ENCODE measurements at places on chromosomes 16 and 17. TPM values are rescaled to one million over a fixed set of nuclear protein-coding genes. Genes with fewer than 3 reads are reported as not detected.

GRCh38 chr17:67557052-67557845 lies 160.5 kb upstream of the NOL11 start:
- DNase-seq, result no peak

DNA sequence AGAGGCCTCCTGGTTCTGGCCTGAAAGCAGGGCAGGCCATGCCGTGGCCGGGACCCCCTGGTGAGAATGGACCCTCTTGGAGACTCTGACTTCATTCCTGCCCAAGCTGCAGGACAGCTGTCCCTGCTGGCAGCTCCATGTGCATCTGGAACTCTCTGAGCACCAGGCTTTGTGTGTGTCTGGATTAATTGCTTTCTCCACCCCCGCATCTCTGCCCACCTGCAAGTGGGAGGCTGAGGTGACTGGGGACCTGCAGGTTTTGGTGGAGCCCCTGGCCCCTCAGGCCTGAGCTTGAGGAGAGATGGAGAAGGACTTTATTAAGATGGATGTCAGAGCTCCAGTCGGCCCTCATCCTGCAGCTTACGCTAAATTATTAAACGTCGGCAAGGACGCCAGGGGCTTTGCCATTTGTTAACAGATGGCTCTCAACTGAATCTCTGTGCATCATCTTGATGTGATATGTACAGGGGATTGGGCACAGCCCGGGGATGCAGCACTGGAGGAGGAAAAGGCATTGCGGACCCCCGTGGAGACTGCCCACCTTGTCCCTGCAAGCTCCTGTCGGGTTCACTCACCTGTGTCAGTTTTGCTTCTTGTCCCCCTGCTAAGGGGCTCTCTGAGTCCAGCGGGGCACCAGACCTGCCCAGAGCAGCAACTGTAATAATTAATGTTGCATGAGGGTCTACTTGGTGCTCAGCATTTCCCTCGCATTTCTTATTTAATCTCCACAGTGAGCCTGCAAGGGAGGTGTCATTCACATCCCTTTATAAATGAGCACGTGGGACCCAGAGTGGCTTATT lies 154.1 kb upstream of the RPL38 start:
- no peak for DNase-seq

- no peak for DNase-seq
Measured at GRCh38 chr17:79813297-79814126, 16.6 kb upstream of the CBX8 start.

DNA sequence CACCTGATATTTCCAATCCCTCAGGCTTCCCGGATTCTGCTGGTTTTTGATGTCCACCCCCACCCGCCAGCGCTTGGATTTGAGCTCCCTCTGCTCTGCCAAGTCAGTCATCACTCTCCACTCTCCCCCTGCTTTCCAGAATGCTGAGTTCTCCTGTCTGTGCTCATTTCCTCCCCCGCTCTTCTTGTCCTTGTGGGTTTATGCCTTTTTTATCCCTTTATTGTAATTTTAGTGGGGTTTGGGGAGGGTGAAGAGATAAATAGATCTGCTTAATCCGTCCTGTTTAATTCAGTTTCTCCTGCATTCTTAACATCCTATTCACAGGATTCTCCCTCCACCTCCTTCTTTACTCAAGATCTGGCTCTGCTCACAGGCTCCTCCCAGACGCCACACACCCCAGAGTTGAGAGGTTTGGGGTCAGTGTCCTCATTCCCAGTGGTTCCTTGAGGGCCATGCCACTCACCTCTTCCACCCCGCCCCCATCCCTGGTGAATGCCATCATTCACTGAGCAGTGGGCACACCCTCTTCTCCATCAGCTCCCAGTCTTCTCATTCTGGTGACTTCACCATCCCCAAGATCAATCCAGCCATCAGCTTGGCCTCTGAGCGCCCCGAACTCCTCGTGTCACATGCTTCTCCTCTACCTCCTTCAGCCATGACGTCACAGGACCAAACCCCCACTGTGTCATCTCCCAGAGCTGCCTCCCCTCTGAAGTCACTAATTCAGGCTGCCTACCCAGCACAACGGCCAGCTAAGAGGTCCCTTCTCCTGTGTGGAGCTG lies 15.1 kb upstream of the GUCY2D start:
- DNase-seq, result no peak

DNA sequence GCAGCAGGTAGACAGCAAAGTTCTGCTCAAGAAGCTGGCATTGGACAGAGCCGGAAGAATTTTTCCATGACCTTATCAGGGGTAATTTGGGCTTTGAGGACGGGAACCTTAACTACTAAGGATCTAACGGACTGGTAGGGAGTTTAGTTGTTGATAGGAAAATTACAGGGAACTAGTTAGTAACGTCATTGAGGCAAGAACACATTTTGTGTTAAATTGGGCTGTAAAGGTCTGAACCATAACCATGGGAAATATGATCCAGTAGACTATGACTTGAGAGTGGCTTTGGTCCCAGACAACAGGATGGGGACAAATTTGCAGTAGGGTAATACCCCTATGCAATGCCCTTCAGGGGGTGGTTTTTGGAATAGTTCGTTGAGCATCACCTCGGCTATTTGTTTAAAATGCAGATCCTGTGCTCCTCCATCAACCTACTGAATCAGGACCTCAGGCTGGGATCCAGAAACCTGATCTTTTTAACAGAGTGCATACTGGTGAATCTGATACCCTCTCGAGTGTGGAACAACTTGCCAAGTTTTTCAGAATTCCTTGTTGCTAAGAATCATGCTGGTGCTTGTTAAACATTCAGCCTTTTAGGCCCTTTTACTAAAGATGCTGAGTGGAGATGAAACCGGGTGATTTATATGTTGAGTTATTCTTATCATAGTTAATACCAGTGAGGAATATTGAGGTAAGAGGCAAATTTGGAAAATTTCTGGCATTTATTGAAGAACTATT lies 255.1 kb downstream of the MAP2K6 start:
- no peak for DNase-seq

- DNase-seq, result peak; percentile 77
Measured at GRCh38 chr17:83081684-83082201, 2.3 kb downstream of the METRNL start.

- DNase-seq, result no peak
Measured at GRCh38 chr17:68733241-68734176, 132.3 kb upstream of the FAM20A start.

GRCh38 chr17:77666881-77667395 lies 291.6 kb upstream of the TNRC6C start:
- DNase-seq, result peak; percentile 85

DNA sequence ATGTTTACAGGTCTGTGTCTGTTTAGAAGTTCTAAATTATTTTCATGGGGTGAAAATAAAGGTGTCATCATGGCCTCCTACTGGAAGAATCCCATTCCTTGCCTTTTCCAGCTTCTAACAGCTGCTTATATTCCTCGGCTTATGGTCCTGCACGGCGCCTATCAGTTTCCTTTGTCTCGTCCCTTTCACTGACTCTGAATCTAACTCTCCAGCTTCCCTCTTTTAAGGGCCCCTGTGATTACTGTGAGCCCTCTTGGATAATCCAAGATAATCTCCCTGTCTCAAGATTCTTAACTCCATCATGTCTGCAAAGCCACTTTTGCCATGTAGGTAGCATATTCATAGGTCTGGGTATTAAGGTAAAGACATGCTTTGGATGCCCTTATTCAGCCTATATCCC lies 441.0 kb upstream of the ERCC4 start:
- no peak for DNase-seq

- DNase-seq, result no peak
Measured at GRCh38 chr17:4109449-4109848, 33.4 kb downstream of the ZZEF1 start.

DNA sequence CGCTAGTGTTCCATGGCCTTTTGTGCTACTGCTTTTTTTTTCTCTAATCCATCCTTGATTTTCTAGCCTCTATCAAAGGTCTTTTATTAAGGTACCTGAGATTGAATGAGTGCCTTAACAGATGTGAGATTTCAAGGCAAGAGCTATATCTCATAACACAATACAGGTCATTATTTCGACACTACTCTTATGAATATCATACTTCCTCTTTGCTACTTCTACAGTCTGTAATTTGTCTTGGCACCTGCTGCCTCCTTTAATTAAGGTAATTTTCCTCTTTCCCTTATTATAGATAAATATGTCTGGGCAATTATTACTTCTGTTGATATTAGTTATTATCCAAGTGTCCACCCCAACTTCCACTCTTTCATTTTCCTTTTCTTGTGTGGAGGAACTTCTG lies 5.3 kb downstream of the KRT28 start:
- no peak for DNase-seq

DNA sequence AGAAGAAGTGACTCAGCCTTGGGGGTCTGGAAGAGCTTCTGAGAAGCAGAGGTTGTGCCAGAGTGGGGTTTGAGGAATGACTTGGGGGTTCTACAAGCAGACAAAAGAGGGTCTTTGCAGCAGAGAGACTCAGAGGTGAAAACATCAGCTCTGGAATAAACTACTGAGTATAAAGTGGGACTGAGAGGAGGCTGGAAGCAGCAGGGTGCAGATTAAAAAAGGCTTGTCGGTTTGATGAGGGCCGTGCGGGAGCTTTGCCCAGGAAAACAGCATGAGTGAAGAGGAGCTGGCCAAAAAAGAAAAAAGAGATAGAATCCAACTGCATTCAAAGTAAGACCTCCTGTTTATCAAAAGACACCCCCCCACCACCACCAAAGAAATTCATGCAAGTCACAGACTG lies 13.1 kb upstream of the ACE start:
- DNase-seq, result no peak

GRCh38 chr16:3528406-3528805 lies 27.6 kb downstream of the CLUAP1 start:
- no peak for DNase-seq

- DNase-seq, result no peak
Measured at GRCh38 chr16:3695610-3696369, 21.5 kb downstream of the TRAP1 start.

- DNase-seq, result no peak
Measured at GRCh38 chr16:74107795-74108610, 188.6 kb upstream of the PSMD7 start.

- DNase-seq, result no peak
Measured at GRCh38 chr16:81873843-81874752, 95.0 kb downstream of the PLCG2 start.

- no peak for DNase-seq
Measured at GRCh38 chr17:61075988-61076387, 323.7 kb upstream of the TBX2 start.

DNA sequence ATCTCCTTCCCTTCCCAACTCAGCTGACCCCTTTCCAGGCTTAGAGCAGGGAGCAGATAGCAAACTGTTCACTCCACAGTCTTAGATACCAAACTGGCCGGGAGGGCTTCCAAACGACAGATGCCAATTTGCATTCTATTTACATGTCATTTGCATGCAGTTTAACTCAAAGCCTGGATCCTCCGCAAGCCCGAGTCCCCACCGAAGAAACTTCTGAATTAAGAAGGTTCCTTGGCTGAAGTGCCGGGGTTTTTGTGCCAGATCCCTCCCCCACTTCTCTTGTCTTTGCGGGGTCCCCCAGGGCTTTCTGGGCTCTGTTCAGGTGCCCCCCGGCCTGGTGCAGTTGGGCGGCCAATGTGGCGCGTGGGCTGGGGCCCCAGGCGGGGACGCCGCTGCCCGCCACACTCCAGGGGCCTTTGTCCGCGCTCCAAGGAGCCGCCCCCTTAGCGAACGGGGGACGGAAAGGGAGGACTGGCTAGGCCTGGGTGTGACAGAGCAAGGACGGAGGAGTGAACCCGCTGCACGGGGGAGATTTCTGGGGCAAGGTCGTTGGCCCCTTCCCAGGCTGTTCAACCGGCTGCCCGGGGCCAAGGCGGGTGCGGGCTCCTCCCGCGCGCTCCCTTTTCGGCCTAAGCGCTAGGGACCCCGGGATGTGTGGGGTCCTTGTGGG lies 1.2 kb downstream of the GPRC5B start:
- DNase-seq, result no peak

DNA sequence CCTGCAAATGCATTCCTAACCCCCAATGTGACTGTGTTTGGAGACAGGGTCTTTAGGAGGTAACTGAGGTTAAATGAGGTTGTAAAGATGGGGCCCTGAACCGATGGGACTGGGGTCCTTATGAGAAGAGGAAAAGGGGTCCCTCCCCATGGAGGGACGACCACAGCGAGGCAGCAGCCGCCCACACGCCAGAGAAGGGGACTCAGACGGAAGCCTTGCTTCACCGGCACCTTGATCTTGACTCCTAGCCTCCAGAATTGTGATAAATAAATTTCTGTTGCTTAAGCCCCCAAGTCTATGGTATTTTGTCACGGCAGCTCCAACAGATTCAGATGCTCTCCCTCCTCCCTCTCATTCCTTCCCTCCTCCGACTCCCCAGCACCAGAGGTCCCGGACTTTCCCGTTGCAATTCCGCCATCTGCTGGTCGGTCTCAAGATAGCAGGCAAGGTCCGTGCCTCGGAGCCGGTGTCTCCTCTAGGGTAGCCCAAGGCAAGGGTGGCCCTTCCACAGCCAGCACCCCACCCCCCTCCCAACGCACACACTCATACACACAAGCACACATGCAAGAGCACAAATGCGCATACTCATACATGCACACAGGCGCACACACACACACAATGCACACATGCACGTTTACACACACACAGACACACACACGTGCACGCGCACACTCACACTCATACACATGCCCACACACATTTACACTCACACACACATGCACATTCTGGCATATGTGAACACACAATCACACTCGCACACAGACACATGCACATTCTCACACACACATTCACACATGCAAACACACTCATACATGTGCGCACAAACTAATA lies 23.1 kb upstream of the C16orf78 start:
- DNase-seq, result peak; percentile 3

DNA sequence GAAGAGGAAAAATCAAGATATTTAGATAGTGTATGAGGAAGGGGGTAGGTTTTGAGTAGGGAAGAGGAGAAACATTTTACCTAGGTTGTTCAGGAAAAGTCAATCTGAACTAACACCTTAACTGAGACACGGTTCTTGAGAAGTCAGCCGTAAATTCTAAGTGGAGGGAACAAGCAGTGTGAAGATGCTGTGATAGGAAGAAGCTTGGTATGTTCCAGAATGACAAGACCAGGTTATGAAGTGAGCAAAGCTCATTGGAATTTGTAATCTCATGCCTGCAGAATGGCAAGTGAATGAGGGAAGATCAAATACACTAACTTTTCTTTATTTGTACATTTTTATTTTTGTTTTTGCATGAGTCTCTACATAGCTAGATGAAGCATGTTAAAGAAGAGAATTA lies 307.6 kb downstream of the ZFHX3 start:
- no peak for DNase-seq

RRAD gene
- total RNA-seq, result 0.60 TPM

DCAKD gene
- total RNA-seq, result 31.3 TPM

SLFN12 gene
- total RNA-seq, result 7.9 TPM

EPN3 gene
- total RNA-seq, result not detected
